Uterus (tissue), 4 donors: ENCODE measurements at places on chromosomes 1 and 21.

- DNase-seq, result peak; percentile 58
Observed at GRCh38 chr1:175072099-175072951, 4.7 kb downstream of the TNN start.

GRCh38 chr1:26824731-26825130 lies 1.8 kb upstream of the ZDHHC18 start:
- DNase-seq, result no peak

- no peak for DNase-seq
Observed at GRCh38 chr1:109816975-109817535, 53.3 kb upstream of the EPS8L3 start.

DNA sequence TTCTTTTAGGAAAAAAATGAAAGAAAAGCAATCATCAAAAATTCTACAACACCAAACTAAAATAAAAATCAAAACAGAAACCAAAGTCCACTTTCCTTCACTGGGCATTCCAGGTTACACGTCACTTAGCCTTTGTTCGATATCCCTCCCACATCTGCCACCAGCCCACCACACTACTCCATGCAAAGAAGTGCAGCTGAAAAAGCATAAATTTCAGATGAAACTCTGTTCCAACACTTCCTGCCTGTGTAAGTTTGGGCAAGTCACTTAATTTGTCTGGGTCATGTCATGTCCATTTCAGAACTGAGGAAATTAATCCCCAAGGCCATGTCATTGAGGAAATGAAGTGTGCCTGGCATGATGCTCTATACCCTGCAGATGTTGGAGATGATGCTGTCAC lies 354.3 kb upstream of the USP24 start:
- DNase-seq, result no peak

DNA sequence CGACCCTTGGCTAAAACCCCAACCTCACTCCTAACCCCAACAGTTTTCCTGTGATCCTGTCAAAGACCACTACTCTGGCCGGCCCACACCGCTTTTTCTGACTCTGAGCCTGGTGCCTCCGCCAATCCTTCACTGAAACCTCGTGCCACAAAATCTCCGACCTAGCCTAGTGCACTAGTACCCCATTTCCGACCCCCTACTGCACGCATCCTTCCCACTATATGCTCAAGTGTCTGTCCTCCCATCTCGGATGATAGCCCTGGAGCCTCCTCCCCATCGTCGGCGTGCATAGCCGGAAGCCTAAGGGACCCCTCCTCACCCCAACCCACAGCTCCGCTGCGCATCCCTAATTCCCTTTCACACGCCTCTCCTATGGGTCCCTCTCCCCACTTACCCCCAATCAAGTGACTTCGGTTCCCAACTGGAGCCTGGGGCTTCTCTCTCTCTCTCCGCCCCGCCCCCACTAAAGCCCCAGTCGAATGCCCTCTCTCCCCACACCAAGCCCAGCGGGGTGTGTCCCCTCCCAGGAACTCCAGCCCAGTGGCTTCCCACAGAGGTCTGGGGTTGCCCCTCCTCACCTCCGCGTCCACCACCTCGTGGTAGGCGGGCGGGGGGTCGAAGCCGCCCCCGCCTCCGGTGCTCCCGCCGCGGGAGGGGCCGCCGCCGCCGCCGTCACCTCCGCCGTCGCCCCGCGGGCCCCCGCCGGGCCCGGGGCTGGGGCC lies 791 bp downstream of the USP24 start:
- DNase-seq, result peak; percentile 37

- DNase-seq, result no peak
Observed at GRCh38 chr1:53198241-53198651, 1.6 kb downstream of the CPT2 start.

DNA sequence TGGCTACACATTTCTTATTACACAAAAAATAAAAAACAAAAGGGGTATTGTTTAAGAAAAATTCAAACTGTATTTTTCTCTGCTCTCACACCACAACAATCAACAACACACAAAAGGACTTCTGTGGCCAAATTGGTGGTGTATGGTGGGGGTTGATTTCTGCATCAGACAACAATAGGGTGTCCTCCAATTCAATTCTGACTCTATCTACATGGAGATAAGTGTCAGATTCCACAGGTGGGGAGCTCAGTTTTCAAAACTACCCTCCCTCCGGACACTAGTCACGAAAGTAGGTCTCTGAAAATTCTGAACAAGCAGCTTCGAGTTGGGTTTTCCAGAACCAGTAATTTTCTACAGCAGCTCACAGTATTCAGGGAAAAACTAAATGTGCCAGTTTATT lies 744.9 kb upstream of the NCAM2 start:
- no peak for DNase-seq

DNA sequence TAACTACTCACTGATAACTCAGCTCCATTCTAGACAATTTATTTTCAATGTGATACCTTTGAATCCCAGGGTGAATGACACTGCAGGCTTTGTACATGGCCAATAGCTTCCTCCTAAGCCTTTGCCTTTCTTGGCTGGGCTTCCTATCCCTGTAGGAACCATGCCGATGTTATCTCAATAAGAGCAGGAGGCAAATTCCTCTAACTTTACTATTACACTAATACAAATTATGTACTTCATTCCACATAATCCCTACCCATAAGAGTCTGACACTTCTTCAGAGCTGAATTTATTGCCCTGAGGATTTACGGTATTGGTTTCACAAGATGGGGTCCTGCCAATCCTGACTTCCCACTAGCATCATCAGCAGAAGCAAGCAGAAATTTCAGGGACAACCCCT lies 14.0 kb downstream of the TGFBR3 start:
- no peak for DNase-seq

DNA sequence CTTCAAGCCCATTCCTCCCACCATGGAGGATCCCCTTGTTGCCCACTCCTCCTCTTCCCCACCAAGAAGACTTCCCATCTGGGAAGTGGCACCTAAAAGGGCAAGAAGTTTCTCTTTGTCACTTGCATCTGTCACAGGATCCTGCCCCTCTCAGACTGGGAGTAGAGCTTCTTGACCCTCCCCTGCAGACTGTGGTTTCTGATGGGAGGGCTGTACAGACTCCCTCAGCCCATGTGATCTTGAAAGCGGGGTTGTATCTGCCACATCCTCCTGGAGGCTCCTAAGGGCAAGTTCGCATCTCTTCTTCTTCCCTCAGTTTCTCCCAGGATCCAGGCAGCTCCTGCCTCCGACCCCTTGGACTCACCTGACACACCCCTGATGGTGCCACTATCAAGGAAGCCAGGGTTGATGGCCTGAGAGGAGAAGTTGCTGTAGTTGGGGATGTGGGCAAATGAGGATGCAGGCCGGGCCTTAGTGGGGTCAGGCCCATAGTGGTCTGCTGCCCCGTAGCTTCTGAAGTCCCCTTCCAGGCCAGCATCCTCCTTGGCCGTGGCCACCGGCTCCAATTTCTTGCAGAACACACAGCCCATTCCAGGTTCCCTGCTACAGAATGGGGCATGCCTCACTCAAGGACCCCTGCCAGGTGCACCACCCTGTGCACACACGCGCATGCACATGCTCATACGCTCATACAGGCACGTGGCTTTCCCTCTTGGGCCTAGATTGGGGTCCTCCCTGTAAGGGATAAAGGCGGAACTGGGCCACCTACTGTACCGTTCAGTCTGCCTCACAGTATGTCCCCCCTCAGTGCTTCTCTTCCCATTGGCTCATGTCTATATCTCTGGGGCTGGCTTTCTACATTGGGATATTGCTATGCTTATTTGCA lies 11.4 kb downstream of the FGR start:
- DNase-seq, result no peak

DNA sequence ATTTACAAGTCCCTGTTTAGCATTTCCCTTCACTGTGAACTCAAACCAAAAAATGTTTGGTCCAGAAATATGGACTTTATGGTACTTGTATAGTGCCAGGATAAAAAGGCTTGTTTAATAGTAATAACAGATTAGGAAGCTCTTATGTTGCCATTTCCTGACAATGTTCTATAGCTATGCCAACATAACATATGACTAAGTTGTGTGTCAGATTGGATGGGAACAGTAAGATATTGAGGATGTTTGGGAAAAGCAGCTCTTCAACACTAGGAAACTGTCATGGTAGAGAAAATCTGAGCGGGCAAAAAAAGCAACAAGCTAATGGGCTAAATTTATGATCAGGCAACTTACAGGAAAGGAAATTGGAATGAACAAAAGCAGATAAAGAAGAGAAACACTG lies 287.1 kb upstream of the ADGRL4 start:
- no peak for DNase-seq

GRCh38 chr21:37001441-37001840 lies 5.1 kb upstream of the RIPPLY3 start:
- DNase-seq, result no peak

DNA sequence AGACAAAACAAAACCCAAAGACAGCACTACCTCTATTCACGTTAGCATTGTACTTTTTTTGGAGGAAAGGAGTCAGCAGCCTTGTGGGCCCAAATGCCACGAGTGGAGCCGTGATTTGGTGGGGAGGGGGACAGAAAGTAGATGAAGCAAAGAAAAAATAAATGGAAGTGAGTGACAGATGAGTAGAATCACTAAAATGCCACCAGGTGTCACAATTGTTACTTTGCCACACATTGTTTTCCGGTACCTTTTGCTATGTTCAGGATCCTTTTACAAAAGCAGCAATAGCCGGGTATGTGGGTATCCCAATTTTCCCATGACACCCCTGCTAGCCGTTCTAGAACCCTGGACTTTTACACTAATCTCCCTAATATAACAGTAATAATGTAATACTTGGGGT lies 85.0 kb upstream of the AK4 start:
- DNase-seq, result no peak

DNA sequence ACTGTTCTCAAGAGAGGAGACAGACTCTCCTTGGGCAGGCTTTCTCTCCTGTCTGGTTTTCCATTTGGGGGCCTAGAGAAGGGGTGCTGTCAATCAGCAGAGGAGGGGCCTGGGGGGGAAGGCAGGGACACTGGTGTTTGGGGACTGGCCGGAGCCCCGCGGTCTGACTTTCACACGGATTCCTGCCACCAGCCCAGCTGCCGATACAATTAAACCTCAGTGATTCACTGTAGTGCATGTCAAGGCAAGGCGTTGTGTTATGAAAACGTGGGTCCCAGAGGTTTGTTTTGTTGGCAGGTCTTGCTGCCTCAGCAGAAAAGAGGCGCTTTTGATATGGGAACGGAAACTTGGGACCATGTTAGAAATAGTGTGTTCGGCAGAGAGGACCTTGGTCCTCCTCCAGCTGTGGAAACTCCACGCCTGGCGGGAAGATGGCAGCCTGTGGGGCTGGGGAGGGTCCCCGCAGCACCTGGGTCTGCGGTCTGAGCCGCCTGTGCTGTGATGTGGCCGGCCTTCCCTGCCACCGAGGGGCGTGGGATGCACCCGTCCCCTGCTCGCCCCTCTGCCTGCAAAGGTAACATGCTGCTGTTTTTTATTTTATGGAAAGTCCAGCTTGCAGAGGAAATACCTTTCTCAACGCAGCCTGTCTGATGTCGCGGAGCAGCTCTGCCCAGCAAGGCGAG lies 47.6 kb downstream of the SPSB1 start:
- DNase-seq, result no peak

DNA sequence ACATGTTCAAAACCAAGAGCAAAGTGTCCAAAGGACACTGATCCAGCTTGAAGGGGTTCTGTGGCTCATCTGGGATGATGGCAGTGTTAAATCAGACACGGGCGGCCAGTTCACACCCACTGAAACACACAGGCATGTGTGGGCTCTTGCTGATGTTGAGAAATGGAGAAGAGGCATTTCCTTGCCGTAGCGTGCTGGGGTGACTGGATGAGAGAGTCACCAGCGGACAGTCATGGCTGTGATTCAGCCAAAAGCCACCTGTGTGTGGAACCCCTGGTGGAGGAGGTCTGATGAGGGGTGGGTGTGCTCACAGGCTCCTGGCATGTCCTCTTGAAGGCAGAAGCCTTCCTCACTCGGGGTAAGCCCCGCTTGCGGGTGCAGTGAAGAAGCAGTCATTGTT lies 7.2 kb downstream of the C1orf35 start:
- DNase-seq, result no peak

GRCh38 chr1:108009603-108010195 lies 44.7 kb upstream of the VAV3 start:
- DNase-seq, result no peak

DNA sequence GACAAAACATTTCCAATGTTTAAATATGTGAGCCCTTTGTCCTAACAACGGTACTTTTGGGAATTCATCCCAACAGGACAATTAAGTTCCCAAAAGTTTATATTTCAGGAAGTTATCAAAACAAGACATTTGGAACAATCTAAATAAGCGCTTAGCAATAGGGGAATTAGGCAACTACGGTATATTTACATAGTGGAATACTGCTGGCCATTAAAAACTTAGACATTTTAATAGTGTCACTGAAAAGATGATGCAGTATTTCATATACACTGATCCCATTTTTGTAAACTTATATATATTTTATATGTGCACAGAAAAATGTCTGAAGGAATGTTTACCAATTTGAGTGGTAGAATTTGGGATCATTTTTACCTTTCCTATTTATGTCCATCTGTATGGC lies 20.8 kb downstream of the UBR4 start:
- DNase-seq, result no peak

GRCh38 chr1:225763716-225764548 lies 13.7 kb upstream of the SRP9 start:
- DNase-seq, result no peak

DNA sequence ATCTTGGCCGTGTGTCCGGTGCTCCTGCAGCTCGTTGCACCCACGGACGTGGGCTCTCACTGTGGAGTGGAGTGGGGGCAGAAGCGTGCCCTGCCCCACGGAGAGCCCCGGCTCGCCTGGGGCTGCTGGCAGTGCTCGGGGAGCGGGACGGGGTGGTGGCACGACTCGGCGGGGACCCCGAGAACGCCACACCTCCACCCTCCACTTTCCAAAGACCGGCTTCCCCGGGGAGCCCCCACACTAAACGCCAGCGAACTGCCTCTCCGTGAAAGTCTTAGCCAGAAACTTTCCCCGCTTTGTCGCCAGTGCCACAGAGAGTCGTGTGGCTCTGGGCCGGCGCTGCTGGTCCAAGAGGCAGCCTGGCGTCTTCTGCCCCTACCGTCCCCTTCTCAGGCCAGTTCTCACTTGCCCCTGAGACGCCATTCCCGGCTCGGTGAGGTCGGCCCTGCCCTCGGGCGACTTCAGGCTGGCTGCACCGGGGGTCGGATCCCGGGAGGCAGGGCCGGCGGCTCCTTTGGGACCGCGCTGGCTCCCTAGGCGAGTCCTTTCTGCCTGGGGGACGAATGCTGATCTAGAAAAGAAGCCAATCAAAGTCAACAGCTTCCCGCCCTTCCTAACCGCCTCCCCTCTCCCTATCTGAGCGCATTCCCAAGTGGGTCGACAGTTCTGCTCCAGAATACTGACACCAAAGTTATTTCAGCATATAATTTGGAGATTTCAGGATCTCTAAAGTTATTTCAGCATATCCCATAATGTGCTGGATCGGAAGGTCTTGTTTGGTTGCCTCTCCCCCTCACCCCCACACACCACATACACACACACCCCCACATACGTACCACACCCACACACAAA lies 2.6 kb upstream of the SAMD13 start:
- DNase-seq, result peak; percentile 20

- DNase-seq, result no peak
Observed at GRCh38 chr1:209172286-209172685, 411.2 kb upstream of the CAMK1G start.

DNA sequence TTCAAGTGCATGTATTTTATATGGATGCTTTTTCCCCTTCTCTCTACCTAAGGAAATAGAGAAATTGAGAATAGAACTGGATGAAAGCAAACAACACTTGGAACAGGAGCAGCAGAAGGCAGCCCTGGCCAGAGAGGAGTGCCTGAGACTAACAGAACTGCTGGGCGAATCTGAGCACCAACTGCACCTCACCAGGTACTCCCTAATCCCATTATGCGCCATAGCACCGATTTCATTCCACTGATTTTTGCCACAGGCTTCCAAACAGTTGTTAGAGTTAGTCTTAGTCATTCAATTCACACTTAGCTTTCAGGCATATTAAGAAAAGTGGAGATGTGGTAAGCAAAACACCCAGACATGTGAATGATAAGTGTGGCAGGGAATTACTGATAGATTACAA lies 122.8 kb downstream of the SDCCAG8 start:
- DNase-seq, result no peak
